Glutamatergic neuron (in vitro differentiated cells): ENCODE measurements at places on chromosomes 13 and 19.

DNA sequence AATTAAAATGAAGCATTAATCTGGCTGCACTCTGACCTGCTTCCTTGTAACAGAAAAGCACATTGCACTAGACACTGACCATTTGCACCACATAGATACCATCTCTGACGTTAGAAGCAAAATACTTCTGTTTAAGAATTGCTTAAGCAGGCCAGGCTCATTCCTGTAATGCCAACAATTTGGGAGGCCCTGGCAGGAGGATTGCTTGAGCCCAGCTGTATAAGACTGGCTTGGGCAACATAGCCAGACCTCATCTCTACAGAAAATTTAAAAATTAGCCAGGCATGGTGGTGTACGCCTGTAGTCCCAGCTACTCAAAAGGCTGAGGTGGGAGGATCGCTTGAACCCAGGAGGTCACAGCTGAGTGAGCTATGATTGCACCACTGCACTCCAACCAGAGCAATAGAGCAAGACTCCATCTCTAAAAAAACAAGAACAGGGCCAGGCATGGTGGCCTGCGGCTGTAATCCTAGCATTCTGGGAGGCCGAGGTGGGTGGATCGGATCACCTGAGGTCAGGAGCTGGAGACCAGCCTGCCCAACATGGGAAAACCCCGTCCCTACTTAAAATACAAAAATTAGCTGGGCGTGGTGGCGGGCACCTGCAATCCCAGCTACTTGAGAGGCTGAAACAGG is 7.0 kb upstream of the TLE6 start:
- DNase-seq, result no peak

DNA sequence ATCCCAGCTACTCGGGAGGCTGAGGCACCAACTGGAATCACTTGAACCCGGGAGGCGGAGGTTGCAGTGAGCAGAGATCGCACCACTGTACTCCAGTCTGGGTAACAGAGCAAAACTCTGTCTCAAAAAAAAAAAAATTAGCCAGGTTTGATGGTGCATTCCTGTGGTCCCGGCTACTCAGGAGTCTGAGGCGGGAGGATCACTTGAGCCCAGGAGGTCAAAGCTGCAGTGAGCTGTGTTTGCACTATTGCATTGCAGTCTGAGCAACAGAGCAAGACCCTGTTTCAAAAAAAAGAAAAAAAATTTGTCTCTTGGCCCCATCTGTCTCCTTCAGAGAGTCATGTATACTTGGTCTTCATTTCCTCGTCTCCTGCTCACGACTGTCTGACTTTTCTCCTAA is 1.6 kb downstream of the CCDC97 start:
- DNase-seq, result no peak

DNA sequence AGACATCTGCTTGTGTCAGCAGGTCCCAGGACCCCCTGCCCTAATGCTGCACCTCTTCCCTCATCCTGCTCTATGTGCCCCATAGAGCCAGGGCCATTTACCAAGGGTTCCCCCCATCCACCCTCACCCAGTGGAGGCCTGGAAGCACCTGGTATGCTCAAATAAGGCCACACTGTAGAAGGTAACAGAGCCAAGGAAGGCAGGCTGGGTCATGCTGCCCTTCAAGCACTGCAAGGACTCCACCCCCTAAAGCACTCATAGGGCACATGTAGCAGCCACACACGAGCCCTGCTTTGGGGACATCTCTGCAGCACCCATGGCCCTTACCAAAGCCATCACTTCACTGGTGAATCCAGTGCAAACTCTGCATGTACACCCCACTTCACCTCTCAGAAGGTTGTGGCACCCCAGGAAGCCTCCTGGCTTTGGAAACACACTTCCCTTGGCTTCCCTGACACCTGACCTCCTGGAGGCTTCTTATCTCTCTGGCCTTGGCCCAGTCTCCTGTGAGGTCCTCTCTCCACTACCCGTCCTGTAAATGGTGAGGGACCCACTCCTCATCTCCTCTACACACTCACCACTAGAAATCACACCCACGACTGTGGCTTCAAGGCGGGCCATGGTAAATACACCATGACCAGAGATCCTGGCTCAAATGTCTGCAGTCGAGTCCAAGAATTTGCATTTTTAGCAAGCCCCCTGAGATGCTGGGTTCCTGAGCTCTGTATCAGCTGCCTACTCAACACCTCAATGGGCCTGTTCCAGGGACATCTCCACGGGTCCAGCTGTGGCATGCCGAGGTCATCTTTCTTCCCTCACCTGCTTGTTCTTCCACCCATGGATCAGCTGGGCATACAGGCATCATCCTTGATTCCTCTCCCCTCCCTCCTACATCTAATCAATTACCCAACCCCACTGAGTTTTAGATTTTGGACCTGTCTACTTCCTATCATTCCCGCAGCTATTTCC is 80.9 kb upstream of the DOCK9 start:
- no peak for DNase-seq

GRCh38 chr19:18815673-18816072 is 16.1 kb upstream of the UPF1 start:
- no peak for DNase-seq

DNA sequence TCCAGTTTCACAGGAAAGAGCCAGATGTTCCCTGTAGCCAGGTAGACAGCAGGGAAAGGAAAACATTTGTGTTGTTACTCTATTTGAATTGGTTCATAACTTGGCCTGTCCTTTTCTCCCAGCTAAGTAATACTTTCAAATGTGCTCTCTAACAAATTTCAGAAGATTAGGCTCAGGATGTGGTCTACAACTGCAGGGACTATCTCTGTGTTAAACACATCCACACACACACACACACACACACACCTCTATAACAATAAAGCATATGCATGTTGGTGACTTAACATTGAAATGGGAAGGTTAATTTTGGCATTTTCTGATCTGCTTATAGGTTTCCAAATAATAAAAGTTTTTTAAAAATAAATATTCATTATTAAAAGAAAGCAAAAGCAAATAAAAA is 316.0 kb upstream of the ARGLU1 start:
- no peak for DNase-seq

DNA sequence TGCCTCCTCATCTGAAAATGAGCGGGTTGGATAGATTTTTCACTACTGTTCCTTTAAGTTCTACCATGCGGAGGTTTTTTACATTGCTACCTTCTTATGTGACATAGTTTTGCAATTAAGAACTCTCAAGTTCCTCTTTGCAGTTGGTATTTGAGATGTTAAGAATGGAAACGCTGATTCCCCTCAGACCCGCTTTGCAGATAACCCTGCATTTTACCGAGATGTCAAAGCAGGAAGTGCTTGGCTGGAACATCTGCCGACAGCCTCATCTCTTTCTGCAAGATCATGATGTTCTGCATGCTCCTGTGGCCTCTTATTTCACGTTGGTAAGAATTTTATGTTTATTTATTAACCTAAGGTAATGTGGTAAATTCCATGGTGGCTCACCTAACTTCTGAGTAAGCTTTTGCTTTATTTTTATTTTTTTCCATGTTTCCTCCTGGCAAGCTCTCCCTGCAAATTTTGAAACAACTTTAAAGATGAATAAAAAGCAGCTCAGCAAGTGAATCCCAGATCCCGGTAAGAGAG is 22.5 kb downstream of the PABPC3 start:
- DNase-seq, result no peak

DNA sequence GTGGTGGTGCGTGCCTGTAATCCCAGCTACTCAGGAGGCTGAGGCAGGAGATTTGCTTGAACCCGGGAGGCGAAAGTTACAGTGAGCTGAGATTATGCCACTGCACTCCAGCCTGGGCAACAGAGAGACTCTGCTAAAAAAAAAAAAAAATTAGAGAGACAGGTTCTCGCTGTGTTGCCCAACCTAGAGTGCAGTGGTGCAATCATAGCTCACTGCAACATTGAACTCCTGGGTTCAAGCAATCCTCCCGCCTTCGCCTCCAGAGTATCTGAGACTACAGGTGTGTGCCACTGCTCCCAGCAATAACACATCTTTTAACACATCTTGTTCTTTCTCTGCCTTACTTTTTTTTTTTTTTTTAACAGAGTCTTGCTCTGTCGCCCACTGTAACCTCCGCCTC is 32.7 kb downstream of the CLEC17A start:
- DNase-seq, result no peak

DNA sequence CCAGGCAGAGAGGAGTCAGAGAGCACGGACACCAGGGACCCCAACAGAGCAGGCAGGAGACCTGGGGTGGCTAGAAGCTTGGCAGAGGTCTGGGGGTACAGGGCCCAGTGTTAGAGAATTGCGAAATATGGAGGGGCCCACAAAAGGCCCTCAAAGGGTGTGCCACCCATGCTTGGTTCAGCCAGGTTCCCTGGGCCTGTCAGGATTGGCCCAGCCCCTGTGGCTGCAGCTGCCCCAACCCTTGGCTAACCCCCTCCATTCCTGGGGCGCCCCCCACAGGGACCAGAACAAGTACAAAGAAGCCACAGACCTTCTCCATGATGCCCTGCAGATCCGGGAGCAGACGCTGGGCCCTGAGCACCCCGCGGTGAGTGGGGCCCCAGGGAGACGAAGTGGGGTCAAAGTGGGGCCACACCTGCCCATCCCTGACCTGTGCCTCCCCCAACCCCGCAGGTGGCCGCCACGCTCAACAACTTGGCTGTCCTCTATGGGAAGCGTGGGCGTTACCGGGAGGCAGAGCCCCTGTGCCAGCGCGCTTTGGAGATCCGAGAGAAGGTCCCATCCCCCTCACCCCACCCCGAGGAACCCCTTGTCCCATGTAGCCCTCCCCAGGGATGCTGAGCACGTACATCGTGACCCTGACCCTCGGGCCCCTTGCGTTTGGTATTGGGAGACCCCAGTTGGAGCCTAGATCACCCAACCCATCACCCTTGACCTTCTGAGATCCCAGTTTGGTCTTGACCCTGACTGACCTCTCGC is 8.0 kb downstream of the KLC3 start:
- no peak for DNase-seq

DNA sequence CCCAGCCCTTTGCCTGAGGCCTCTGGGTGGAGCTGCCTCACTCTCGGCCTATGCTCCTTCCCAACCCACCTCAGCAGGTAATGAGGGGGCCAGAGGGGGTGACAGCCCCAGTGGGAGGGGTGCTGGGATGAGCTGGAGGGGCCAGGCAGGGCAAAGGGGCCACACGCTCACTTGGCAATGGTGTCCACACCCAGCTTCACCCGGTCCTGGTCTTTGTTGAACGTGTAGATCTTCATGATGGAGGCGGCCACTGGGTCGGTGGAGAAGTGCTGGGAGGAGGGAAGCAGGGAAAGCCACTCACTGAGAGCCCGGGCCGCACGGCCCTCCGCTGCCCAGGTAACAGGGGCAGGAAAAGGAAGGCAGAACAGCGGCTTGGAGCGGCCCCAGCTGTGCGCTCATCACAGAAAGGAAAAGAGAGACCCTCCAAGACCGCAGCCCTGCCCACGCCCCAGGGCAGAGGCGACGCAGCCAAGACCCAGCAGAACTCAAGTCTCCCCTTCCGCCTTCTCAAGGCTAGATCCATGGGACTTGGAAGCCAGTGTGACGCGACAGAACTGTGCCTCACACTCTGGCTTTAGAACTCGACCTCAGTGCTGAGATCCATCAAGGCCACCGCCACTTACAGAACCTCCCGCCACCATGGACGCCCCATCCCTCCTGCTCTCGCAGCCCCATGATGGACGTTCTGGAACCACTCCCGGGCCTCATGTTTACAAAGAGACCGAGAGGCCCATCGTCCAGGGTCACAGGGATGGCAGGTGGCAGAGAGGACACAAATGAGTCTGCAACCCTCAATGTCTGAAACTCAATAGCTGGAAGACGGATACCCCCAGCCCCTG is 9.2 kb downstream of the UBXN6 start:
- no peak for DNase-seq

GRCh38 chr13:46961719-46962118 is 64.9 kb upstream of the HTR2A start:
- DNase-seq, result no peak

DNA sequence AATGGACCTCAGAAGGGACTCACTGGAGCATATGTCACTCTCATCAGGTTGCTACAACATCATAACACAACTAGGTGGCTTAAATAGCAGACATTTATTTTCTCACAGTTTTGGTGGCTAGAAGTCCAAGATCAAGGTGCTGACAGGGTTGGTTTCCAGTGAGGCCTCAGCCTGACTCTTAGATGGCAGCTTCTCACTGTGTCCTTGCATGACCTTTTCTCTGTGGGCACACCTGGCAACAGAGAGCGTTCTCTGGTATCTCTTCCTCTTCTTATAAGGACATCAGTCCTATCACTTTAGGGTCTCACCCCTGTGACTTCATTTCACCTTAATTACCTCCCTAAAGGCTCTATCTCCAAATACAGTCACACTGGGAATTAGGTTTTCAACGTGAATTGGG is 74.5 kb downstream of the CYSLTR2 start:
- no peak for DNase-seq

- no peak for DNase-seq
Observed at GRCh38 chr19:18648973-18649315, 12.1 kb downstream of the KLHL26 start.

- DNase-seq, result no peak
Observed at GRCh38 chr13:61339054-61339621, 76.5 kb downstream of the PCDH20 start.

GRCh38 chr13:73508841-73509240 is 450.0 kb downstream of the KLF5 start:
- DNase-seq, result no peak

DNA sequence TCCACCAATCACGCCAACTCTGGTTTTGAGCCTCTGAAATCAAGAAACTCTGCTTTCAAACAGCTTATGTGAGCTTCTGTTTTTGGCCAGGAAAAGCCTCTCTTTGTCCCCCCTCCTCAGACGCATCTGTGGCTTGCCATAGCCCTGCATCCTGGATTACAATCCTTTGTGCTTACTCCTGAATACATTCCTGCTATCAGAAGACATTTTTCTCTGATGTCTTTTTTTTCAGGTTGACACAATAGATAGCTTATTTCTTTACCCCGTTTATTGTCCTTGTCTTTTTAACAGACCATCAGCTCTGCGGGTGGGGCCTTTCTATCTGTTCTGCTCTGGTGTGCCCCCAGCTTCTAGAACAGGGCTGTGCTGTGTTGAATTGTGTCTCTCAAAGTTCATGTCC is 11.0 kb downstream of the PNMA8B start:
- DNase-seq, result no peak

- DNase-seq, result no peak
Observed at GRCh38 chr19:42088471-42089190, 12.7 kb downstream of the ZNF574 start.

DNA sequence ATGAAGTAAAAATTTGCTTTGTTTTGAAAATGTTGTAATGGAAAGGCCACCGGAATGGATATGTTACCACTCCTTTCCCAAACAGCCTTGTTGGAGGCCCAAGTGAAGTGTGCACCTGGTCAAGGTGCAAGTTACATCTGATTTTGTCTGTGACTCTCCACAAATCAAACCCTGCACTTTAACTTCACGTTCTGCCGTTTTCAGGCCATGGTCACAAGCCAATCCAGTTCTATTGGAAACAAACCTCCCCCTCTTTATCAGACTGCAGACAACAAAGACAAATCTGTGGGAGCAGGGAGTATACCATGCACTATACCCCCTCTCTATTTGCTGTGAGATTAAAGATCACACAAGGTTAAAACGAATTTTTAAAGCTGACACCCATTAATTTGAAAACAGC is 155.6 kb upstream of the RFC3 start:
- no peak for DNase-seq

DNA sequence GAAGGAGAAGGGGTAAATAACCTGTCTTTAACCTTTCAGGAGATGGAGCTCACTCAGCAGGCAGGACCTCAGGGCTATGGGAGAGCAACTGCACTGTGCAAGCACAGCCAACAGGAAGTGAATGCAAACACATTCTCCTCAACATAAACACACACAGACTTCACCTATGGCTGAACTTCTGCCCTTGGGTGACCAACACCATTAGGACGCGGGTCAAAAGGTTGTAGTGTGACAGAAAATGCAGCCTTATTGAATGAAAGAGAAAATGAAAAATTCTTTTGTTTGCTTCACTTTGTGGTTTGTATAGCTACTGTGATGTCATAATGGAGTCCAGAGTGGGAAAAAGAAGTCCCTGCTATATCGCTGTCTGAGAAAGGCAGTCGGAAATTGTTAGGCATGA is 323.0 kb downstream of the NDFIP2 start:
- DNase-seq, result no peak
